Glutamatergic neuron (in vitro differentiated cells): ENCODE measurements at places on chromosomes 1 and 21. TPM values are rescaled to one million over a fixed set of nuclear protein-coding genes. Genes with fewer than 3 reads are reported as not detected.

- no peak for DNase-seq
Observed at GRCh38 chr1:102191723-102192122, 195.0 kb upstream of the OLFM3 start.

DNA sequence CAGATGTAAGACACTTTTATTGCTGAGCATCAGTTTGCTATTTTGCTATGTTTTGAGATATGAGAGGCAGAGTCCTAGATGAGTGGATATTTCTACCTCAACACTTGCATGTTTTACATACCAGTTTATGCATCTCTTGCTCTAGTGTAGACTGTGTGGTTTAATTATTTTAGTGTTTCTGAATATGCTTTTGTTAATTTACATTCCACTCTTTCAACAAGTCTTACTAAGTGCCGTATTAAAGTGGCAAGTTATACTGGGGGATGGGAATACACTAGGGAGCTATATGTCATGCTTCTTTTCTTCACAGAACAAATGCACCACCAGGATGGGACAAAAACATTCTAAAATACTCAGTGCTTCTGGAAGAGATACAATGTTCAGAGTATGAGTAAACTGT is 507.7 kb upstream of the PRMT6 start:
- DNase-seq: no peak

- DNase-seq: no peak
Observed at GRCh38 chr1:208142590-208143382, 101.4 kb downstream of the PLXNA2 start.

DNA sequence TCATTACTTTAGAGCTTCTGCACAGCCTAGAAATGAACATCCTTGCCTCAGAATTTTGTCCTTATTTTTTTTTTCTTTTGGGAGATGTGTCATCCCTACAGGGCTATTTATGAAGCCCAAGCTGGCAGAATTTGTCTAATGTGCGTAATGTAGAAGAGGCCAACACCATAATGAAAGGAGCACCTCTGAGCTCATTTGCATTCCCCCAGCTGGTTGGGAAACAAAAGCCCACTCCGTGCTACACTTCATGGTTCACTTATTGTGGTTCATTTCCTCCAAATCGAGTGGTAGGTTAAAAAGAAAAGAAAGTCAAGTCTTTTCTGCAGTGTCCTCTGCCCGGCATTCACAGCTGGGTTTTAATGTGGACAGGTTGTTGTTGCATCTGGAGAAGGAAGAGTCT is 73.5 kb downstream of the KAZN start:
- no peak for DNase-seq

C4BPA gene
- not detected for total RNA-seq
